BJ (cell line): ENCODE measurements at places on chromosomes 3 and 15.

DNA sequence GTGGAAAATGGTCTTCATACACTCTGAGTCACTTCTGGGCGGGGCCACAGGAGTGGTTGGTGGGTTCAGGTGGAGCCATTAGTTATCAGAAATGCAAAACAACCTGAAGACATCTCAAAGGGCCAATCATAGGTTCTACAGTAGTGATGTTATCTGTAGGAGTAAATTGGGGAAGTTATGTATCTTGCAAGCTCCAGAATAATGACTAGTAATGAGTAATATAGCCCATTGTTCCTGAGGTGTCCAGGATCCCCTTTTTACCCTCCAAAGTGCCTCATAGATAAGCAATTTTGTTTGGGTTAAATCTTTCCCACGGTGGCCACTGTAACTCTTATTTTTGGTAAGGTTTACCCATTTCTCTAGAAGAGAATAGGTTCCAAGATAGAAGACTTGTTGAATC lies 91.7 kb downstream of the PIK3R4 start:
- no peak for DNase-seq

DNA sequence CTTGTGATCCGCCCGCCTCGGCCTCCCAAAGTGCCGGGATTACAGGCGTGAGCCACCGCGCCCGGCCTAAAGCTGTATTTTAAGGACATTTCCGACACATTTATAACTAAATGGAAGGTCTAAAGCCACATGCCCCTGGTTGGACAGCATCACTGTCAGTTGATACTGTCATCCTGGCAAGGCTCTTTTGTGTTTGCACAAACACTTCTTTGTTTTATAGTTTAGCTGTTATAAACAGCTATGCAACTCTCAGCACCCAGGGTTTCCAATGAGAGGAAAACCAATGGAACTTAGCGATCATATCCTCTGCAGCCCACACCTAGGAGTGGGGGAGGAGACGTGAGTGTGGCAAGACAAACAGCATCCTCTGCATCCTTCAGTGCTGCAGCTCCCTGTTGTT lies 19.7 kb downstream of the NIPA1 start:
- DNase-seq: no peak

DNA sequence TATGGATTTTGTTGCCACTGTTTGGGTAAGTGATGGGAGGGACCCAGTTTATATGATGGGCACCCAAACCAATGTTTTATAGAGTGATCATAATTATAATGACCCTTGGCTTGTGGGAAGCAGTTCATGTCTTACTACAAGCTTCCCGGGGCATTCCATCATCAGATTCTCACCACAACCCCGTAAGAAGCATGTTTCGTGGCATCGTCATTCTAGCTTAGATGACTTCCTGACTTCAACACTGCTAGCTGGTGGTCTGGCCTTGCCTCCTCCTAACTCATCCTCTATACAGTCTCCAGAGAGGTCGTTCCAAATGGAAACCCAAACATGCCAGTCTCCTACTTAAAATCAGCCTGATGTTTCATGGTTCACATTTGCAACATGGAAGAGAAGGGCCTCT lies 226.9 kb downstream of the ADAMTS9 start:
- peak; percentile 76 for DNase-seq

DNA sequence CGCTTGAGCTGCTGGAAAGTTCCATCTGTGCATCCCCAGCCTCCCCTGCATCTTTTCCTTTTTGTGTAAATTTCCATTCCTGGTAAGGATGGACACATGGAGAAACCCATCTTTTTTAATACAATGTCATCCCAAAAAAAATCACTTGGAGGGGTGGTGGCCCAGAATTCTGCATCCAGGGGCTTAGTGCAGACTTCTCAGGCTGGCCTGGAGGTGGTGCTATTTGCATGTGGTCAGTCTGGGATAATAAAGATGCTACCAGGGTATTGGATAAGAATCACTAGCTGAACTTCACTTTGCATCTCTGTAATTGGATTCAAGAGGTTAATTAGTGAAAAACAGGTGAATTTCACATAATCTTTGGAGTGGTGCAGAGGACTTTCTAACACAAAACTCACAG lies 1.8 kb upstream of the ZSCAN2 start:
- no peak for DNase-seq

- DNase-seq: no peak
Observed at GRCh38 chr15:91897585-91898372, 44.3 kb downstream of the SLCO3A1 start.

DNA sequence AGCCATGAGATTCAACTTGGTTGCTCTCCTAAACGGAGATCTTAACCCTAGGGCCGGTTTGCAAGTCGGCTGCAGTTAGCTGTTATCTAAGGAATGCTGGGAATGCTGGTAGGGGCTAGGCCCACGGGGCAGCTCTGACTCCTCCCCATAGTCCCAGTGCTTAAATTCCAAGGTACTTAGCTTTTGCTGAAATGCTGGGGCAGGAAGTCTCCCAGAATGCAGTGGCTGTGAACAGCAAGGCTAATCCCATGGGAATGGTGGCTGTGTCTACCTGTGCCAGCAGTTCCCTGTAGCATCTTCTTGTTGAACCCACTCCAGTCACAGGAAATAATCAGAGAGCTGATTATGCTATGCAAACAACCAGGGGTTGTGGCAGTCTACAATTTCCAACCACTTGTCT lies 102.5 kb upstream of the TJP1 start:
- no peak for DNase-seq
